ENCODE measurements at places on chromosomes 6 and 20.

GRCh38 chr6:149717255-149717587, 680 bp downstream of the LATS1 start:
- DNase-seq, result no peak

DNA sequence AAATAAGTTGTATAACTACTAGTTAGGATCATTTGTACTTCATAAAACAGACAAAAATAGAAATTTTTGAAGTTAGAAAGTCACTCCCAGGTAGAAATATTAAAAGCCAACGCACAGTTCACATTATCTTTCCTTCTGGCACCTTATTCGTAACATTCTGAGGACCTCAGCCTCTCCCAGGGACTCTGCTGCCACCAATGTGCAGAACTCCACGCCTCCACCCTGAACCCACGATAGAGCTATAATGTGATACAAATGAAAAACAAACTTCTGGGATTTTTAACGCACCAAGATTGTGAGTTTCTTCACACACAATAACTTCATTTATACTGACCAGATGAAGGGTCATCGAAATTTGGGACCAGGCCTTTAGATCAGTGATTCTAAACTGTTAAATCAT, 9.5 kb downstream of the BMP7 start:
- no peak for DNase-seq

GRCh38 chr20:4829514-4830215, 108.0 kb downstream of the PRND start:
- DNase-seq, result no peak

DNA sequence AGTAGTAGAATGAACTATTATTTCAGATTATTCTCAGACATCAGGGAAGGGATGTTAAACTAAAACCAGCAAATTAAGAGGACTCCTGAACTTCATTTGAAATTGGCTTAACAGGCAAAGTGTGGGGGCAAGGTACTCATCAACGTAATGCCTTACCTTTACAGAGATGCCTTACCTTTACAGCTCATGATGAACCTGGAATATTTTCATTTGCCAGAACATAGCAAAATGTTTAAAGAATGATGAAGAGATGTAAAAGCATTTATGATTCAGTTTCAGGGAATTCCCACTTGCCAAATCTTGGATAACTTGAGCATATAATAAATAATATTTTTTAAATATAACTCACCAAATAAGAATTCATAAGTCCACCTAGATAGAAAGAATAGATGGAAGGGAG, 207.5 kb downstream of the TINAG start:
- DNase-seq, result no peak

DNA sequence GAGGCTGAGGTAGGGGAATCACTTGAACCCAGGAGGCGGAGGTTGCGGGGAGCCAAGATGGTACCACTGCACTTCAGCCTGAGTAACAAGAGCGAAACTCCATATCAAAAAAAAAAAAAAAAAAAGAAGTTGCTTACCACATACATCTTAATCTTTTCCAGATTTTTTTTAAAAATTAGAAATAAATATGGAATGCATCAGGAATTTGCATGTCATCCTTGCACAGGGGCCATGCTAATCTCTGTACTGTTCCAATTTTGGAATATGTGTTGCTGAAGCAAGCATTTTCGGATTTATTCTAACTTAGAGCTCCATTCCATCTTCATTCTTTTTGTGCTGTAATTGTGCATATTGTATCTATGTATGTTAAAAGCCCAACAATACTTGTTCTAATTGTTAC, 62.5 kb downstream of the TRPC4AP start:
- DNase-seq, result no peak

- DNase-seq, result no peak
These were observed 92.0 kb downstream of the ATXN1 start for GRCh38 chr6:16669227-16669626.

GRCh38 chr6:17204533-17204932, 76.6 kb upstream of the RBM24 start:
- DNase-seq, result no peak

GRCh38 chr20:45313943-45314342, 5.8 kb upstream of the MATN4 start:
- no peak for DNase-seq

- no peak for DNase-seq
These were observed 36.5 kb downstream of the SYNJ2 start for GRCh38 chr6:158018041-158018771.

DNA sequence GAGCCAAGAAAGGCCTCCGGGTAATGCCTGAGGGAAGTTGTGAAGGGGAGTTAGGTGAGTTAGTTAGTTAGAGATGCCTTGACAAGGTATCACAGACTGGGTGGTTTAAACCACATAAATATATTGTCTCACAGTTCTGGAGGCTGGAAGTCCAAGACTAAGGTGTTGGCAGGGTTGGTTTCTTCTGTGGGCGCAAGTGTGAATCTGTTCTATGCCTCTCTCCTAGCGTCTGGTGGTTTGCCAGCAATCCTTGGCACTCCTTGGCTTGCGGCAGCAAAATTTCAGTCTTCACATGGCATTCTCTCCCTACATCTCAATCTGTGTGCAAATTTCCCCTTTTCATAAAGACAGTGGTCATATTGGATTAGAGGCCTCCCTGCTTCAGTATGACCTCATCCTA, 29.7 kb upstream of the RANBP9 start:
- DNase-seq, result no peak

DNA sequence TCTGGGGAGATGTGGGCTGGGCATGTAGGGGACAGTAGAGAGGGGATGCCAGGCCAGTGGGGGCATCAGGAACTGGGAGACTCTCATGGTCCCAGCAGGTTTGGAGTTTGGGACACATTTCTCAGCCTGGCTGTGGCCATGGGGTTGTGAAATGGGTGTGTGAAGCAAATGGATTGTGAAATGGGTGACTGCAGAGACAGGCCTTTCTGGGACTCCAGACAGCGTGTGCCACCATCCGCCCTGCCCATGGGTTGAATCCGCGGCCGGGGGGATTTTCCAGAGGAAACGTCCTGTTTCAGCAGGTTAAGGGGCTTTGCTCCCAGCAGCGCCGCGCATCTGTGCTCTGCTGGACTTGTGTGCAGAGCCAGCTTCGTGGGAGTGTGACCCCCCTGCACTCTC, 3.7 kb upstream of the PMEPA1 start:
- no peak for DNase-seq

DNA sequence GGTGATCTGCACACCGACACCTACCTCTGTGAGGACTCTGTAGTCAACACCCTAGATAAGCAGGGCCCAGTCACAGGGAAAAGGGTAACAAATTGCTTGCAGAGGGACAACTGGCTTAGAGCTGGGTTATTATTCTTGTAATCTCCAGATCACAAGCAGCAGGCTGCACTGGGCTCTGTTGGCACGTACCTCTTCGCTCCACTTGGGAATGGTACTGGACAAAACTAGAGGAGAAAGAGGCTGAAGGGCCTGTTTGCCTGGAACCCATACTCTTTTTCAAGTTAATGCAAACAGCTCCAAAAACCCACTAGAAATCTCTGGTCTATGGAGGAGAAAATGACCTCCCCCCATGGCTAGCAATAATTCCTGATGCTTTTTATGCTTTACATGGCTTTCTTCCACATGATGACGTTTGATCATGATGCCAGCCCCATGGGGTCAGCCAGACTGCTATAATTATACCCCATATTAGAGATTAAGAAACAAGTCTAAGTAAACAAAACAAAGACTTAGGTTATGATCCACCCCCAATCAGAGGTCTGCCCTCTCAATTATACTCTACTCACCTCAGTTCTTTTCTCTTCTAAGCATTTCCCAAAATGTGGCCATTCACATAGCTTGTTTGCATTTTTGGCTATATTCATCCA, 190.0 kb downstream of the UNC5CL start:
- no peak for DNase-seq

- DNase-seq, result no peak
These were observed 55.1 kb upstream of the CEP162 start for GRCh38 chr6:84282550-84282949.

DNA sequence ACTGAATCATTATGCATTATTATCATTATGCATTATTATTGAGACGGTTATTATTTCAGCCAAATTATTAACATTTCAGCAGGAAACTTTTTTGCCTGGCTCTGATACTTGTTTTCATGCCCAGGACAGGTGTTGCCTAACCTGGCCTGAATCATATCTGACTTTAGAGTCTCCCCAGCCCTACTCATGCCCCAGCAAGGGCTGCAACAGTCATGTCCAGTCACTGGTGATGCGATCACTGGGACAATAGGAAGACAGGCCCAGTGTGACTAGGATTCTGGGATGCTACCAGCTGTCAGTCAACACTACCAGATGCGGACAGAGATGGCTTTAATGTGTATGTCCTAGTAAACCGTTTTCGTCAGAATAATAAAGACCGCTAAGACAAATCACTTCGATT, 285.0 kb downstream of the KHDC1L start:
- no peak for DNase-seq

GRCh38 chr6:156842598-156843250, 65.5 kb downstream of the ARID1B start:
- DNase-seq, result no peak

- DNase-seq, result no peak
These were observed 104.3 kb upstream of the BEND6 start for GRCh38 chr6:56850626-56851025.

DNA sequence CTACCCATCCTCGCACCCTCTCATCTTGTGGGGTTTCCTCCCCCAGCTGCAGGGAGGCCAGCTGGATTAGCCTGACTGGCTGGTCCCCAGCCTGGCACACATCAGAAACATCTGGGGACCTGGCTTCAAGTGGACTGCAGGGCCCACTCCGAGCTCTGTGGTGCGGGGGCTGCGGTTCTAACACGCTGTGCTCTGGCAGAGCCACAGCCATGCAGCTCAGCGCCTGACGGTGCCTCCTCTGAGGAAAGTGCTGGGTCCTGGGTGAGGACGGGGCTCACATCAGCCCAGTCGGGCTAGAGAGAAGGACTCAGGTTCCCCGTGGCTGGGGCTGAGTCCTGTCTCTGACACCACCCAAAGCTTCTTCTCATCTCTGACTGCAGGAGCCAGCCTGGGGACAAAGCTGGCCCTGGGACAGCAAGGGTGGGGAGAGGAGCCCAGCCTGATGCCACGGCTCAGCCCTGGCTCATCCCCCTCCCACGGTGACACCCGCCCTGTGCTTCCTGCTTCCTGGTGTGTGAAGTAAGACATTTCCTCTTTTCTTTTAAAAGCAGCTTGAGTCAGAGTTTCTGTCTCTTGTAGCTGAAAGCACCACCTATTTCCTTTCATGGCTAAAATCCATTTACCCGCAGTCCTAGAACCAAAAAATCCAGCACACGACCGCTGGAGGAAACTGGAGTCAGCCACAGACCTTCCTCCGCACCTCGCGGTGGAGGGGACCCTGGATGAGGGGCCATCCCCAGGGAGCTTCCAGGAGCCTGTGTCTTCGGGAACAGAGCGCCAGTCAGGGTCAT, 127.4 kb upstream of the AFDN start:
- no peak for DNase-seq

DNA sequence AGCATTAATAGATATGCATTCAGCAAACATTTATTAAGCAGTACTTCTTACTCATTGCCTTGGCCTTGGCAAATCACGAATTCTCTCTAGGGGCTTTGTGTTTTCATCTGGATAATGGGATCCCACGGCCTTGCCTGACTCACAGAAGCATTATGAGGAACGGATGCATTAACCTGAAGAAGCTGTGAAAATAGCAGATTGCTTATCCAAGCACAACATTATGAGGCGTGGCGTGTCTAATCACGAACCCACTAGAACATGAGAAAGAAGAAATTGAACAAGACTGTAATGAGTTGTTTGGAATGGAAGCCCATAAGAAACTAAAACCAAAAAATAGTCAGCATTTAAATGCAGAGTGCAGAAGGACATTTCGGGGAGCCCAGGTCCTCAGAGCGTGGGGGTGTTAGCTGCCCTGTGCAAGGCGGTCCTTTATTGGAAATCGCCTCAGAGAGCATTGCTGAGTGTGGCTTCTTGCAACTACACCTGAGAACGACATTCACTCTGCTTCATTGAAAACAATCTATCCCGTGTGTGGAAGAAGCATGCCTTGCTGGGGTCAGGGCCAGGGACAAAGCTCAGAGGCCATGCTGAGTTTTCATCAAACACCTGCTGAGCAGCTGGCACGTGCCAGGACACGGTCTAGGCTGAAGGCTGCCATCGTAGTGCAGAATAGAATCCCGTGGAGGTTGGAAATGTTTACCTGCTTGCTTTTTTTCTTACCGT, 179.9 kb downstream of the ZDHHC14 start:
- DNase-seq, result no peak

DNA sequence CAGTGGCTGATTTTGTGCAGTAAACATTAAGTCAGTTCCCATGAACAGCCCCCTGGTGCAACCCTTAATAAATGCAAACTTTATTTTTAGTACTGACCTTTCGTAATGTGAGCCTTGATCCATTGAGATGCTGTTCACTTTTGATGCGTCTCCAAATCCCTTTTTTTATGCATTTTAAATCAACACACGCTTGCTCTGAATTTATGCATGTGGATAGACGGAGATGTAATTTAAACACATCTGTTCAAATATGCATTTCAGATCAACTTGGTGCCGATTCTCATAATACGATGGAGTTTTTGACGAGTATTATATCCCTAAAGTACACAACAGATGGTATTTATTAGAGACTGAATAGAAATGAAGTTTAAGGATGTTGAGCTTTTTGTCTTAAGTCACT, 505.7 kb downstream of the CDKAL1 start:
- no peak for DNase-seq

DNA sequence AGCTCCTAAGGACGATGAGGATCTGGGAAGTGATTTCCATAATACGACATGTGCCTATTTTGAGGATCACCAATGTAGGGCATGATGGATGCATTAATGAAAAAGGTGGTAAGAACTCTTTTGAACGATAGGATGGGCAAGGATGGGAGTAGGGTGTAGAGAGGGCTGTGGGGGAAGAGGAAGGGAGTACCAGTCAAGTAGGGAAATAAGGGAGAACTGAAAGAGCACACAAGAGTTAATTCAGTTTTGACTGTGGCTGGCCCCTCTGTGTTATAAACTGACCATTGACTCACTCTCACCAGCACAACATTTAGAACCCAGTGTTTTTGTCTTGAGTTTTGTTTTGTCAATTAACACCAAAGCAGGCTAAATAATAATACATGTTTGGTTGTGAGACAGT, 33.0 kb downstream of the SLC35D3 start:
- no peak for DNase-seq

All from NCI-H2171 (cell line).